ENCODE measurements at places on chromosomes 1 and 21.

GRCh38 chr1:177305040-177306018 is 134.6 kb downstream of the BRINP2 start:
- H3K4me1 ChIP-seq: no peaks in the 10 kb centered on the region
- no peak overlapping the region for H3K4me3 ChIP-seq
- H3K27ac ChIP-seq: no peak overlapping the region
- peaks cover 4% of the 10 kb centered on the region for H3K27me3 ChIP-seq
- H3K36me3 ChIP-seq: no peaks in the 10 kb centered on the region

- H3K27me3 ChIP-seq: peaks cover 10% of the 10 kb centered on the region
- H3K36me3 ChIP-seq: no peaks in the 10 kb centered on the region
- no peak for DNase-seq
- H3K4me1 ChIP-seq: peaks cover 34% of the 10 kb centered on the region
- no peak overlapping the region for H3K4me3 ChIP-seq
- no peak overlapping the region for H3K27ac ChIP-seq
Observed at GRCh38 chr1:202630541-202630940, 79.7 kb downstream of the SYT2 start.

DNA sequence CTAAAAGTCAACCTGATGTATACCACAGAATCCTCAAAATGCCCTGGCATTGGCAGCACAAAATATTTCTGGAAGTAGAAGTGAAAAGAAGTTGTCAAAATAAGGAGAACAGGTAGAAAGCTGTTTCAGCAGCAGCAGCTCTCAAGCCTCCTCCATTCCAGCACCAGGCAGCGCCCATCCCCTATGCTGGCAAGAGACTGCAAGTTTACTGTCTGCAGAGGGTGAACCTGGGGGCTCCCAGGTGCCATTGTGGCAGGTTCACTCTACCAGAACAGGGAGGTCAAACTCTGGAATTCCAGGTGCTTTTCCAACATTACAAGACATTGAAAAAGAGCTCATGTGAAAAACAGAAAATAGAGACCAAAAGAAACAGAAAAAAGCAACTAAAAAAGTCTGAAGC is 128.8 kb upstream of the CTTNBP2NL start:
- no peak overlapping the region for H3K4me3 ChIP-seq
- no peaks in the 10 kb centered on the region for H3K27me3 ChIP-seq
- H3K36me3 ChIP-seq: no peaks in the 10 kb centered on the region
- H3K4me1 ChIP-seq: no peaks in the 10 kb centered on the region

GRCh38 chr1:118323246-118323645 is 138.2 kb upstream of the SPAG17 start:
- H3K4me3 ChIP-seq: no peak overlapping the region
- H3K4me1 ChIP-seq: no peaks in the 10 kb centered on the region
- no peaks in the 10 kb centered on the region for H3K27me3 ChIP-seq
- no peak for DNase-seq
- no peak overlapping the region for H3K27ac ChIP-seq

DNA sequence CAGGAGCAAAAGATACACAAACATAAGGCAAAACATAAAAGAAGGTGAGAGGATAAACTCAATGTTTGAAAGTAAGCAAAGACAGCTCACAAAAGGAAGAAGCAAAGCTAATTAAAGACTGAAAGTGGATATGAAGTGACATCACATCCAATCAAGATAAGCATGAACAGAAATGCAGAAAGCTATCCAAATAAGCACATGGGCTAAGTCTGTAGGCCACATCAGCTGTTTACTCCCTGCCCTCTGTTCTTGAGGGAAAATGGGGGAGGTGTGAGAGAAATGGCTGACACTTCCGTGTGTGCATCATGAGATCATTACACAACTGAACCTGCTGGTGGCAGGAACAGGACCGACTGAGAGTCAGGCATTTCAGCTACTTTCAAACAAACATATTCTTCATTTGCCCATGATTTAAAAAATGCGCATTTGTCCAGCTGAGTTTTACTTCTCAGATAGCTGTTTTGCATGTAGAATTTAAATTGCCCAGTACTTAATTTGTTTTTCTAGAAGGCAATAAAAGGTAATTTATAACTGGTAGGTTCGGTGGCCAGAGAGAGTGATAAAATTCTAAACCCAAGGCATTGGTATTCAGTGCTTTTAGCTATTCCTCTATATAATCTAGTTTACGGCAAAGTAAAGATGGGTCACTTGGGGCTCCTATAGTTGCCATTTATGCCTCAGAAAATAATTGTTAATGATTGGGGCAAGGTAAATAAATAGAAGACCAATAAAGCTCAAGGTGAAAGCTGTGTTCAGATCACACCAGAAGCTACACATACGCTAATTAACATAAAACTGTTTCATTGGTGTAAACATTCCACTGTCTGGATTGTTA is 27.2 kb upstream of the MAN1A2 start:
- H3K4me3 ChIP-seq: no peak overlapping the region
- H3K27me3 ChIP-seq: no peaks in the 10 kb centered on the region
- no peak overlapping the region for H3K27ac ChIP-seq
- peak; percentile 42 for DNase-seq

DNA sequence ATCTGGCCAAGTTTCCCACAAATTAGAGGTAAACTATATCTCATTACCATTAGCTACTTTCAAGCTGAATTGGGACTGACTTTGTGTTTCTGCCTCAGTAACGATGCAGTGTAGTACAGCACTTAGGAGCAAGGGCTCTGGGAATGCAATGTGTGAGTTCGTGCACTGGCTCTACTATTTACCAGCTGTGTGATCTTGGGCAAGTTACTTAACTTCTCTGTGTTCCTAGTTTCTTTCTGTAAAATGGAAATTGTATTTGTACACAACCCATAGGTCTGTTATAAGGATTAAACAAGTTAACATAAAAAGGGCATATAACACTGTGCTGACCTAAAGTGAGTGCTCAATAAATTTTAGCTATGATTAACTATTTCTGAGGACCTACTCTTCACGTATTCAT is 65.0 kb upstream of the CSF1 start:
- peaks cover 1% of the 10 kb centered on the region for H3K27me3 ChIP-seq
- no peak overlapping the region for H3K4me3 ChIP-seq
- DNase-seq: no peak
- H3K36me3 ChIP-seq: no peaks in the 10 kb centered on the region

- no peak for DNase-seq
- H3K4me3 ChIP-seq: no peak overlapping the region
- no peak overlapping the region for H3K27ac ChIP-seq
- no peaks in the 10 kb centered on the region for H3K36me3 ChIP-seq
Observed at GRCh38 chr1:94303005-94303404, 65.6 kb upstream of the ARHGAP29 start.

GRCh38 chr1:30613188-30613587 is 110.2 kb downstream of the MATN1 start:
- no peaks in the 10 kb centered on the region for H3K36me3 ChIP-seq
- DNase-seq: no peak
- no peak overlapping the region for H3K4me3 ChIP-seq
- peaks cover 8% of the 10 kb centered on the region for H3K27me3 ChIP-seq

DNA sequence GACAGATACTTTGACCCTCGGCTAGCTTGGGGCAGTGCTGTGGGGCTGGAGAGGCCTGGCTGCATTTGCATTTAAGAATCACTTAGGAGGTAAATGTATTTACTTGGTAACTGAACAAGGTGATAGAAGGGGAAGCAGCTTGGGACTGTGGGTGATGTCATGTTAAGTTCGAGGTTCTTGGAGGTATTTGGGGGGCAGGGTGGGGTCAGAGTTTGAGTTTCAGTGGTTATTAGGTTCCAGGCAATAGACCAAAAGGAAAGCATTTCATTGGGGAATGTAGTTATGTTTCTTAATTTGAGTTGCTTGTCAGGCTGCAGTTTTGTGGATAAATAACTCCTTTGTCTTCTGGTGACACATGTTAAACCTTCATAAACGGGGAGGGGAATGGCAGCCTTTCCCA is 2.4 kb upstream of the FAM78B start:
- no peak for DNase-seq
- peaks cover 30% of the 10 kb centered on the region for H3K4me1 ChIP-seq

GRCh38 chr1:221497046-221497445 is 244.8 kb downstream of the DUSP10 start:
- no peaks in the 10 kb centered on the region for H3K4me1 ChIP-seq
- H3K36me3 ChIP-seq: no peaks in the 10 kb centered on the region
- H3K27ac ChIP-seq: no peak overlapping the region
- H3K4me3 ChIP-seq: no peak overlapping the region
- no peaks in the 10 kb centered on the region for H3K27me3 ChIP-seq

DNA sequence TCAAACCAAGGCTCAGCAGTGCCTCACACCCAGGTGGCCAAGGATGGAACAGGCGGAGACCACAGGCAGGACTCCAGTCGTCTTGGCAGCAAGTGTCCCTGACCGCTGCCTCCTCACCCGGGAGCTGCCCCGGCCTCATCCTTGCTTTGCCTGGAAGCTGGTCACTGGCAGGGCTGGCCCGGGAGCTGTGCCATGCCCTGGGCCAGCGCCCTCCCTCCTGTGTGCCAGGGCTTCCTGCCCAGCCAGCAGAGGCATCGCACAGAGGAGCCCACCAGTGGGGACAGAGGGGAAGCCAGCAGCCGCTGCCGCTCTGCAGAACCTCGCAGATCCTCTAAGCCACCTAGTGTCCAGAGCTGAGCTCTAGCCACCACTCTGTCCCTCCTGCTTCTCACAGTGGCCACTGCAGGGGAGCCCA is 7.8 kb downstream of the CASZ1 start:
- H3K36me3 ChIP-seq: no peaks in the 10 kb centered on the region
- no peak overlapping the region for H3K27ac ChIP-seq
- peaks cover 4% of the 10 kb centered on the region for H3K4me1 ChIP-seq
- H3K4me3 ChIP-seq: no peak overlapping the region
- peaks cover 30% of the 10 kb centered on the region for H3K27me3 ChIP-seq
- no peak for DNase-seq

DNA sequence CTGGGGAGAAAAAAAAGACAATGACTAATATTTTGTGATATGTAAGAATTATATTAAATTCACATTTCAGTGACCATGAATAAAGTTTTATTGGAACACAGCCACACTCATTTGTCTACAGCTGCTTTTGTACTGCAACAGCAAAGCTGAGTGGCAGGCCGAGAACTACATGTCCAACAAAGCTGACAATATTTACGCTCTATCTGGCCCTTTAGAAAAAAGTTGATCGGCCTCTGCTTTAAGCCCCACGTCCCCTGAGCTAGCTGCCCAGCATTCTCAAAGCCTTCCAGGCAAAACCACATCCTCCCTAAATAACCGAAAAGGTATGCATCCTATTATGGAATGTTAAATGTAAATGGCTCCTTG is 8.6 kb downstream of the SLC2A1 start:
- DNase-seq: no peak
- H3K27ac ChIP-seq: peak overlapping the region; percentile 59
- no peaks in the 10 kb centered on the region for H3K27me3 ChIP-seq
- peaks cover 28% of the 10 kb centered on the region for H3K36me3 ChIP-seq
- no peak overlapping the region for H3K4me3 ChIP-seq

- no peak for DNase-seq
- H3K27me3 ChIP-seq: peaks cover 10% of the 10 kb centered on the region
- no peak overlapping the region for H3K27ac ChIP-seq
- peaks cover 7% of the 10 kb centered on the region for H3K4me1 ChIP-seq
Observed at GRCh38 chr1:55304229-55304740, 89.1 kb upstream of the USP24 start.

DNA sequence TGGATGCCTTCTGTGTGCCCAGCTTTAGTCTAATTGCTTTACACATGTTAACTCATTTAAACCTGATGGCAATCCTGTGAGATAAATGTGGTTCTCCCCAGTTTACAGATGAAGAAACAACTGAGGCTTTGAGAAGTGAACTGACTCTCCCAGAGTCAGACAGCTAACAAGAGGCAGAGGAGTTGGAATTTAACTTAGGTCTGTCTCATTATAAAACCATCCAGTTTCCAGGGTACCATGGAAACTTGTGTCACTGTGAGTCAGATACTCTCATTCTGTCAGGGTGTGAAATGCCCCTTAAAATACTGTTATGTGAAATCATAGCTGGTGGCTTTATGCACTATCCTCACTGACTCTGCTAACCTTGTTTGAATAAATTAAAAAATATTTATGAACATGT is 206.6 kb downstream of the PBX1 start:
- H3K27ac ChIP-seq: no peak overlapping the region
- H3K27me3 ChIP-seq: no peaks in the 10 kb centered on the region
- H3K36me3 ChIP-seq: no peaks in the 10 kb centered on the region
- H3K4me3 ChIP-seq: no peak overlapping the region

GRCh38 chr1:15287035-15287979 is 40.3 kb downstream of the FHAD1 start:
- peaks cover 8% of the 10 kb centered on the region for H3K4me1 ChIP-seq
- no peak overlapping the region for H3K4me3 ChIP-seq

DNA sequence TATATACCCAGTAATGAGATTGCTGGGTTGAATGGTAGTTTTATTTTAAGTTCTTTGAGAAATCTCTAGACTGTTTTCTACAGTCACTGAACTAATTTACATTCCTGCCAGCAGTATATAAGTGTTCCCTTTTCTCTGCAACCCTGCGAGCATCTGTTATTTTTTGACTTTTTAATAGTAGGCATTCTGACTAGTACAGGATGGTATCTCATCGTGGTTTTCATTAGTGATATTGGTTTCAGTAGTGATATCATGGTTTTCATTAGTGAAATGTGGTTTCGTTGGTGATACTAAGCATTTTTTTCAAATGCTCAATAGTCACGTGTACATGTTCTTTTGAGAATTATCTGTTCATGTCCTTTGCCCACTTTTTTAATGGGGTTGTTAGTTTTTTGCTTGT is 316.8 kb downstream of the PTBP2 start:
- H3K27me3 ChIP-seq: peaks cover 3% of the 10 kb centered on the region
- no peaks in the 10 kb centered on the region for H3K36me3 ChIP-seq
- H3K4me1 ChIP-seq: no peaks in the 10 kb centered on the region
- no peak overlapping the region for H3K4me3 ChIP-seq
- H3K27ac ChIP-seq: no peak overlapping the region

DNA sequence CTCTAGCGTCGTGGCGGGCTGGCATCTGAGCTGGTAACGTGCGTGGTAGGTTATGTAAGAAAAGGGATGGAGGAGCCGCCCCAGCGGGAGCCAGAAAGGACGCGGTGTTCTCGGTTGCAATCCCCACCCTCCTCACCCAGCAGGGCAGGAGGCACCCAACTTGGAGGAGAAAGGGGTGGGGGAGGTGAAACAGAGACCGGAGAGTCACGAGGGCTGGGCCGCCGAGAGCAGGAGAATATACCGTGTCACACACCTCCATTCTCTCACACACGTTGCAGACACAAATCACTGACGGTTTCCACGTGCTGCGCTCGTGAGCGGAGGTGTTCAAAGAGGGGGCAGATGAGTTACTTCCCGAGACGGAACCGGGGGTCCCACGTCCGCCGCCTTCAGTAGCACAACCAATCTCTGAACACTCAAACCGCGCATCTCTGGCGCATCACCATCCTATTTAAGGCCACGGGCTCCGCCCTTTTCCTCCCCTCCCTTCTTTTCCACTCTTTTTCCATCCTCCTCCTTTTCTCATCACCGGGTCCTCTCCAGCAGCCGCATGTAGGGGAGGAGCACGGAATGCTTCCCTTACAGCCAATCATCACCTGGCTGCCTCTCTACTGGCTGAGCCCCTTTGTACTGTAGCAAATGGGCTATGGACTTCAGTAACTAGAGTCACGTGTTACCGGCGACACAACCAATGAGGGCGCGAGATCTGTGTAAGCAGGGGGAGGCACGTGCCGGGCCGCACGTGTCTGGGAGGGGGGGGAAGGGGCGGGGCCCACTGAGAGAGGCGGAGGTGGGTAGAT is at the start of gene CIART:
Gene CIART (plus strand): TSS at position 797 of the 800 bp plus-strand sequence. CDS start 714 bp downstream, outside the sequence.
- H3K36me3 ChIP-seq: no peaks in the 10 kb centered on the region
- H3K4me3 ChIP-seq: peak within 1 kb of the TSS; percentile 82
- peak; percentile 78 for DNase-seq
- peaks cover 24% of the 10 kb centered on the region for H3K4me1 ChIP-seq
- no peak within 1 kb of the TSS for H3K27ac ChIP-seq

Data from activated naive CD4-positive, alpha-beta T cell treated with anti-CD3 and anti-CD28 coated beads for 36 hours (primary cell).